Fibroblast of skin of scalp (primary cell): ENCODE measurements at places on chromosomes 11 and 22.
A peak's percentile ranks its signal among the peaks of the same experiment; 100 is the strongest.

GRCh38 chr11:46298699-46299433 is 21.4 kb downstream of the CREB3L1 start:
- DNase-seq, result peak; percentile 83

DNA sequence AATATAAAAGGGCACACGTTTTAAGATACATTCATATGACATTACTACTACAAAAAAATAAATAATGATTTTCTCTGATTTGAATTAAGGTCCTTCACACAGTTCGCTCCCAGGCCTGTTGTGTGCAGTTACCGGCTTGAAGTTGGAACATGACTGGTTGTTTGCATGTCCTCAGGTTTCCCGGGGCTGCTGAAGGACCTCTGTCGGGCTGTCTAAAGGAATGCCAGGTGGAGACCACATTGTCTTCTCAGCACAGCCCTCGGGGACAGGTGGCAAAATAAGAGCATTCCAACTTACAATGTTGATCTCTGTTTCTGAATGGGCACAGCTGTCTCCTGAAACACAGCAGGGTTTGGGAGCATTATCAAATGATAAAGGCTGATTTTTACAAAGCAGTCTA is 14.9 kb downstream of the VSIG10L2 start:
- DNase-seq, result no peak

DNA sequence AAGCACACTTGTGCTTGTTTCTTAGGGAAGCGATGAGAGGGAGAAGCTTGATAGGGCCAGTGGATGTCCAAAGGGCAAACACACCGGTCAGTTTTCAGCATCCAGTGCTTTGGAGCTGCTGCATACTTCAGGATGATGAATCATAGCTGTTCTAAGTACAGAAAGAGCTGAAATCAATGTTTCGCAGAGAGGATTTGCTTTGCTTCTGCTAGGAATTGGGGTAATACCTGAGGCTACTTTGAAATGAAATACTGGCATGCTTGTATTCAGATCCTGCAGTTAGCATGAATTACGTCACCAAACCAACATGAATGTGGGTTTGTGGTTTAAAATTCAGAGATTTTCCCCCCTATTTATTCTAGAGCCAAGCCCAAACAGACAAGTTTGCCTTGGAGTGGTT is 41.7 kb upstream of the SC5D start:
- no peak for DNase-seq

GRCh38 chr22:42959576-42960509 is 55.1 kb downstream of the PACSIN2 start:
- peak; percentile 41 for DNase-seq

- no peak for DNase-seq
Observed at GRCh38 chr11:70212227-70212811, 9.2 kb downstream of the FADD start.

- no peak for DNase-seq
Observed at GRCh38 chr11:43834286-43834685, 46.3 kb upstream of the ALKBH3 start.

- no peak for DNase-seq
Observed at GRCh38 chr22:19636696-19637407, 77.5 kb upstream of the SEPTIN5 start.

GRCh38 chr22:42939941-42940653 is 74.9 kb downstream of the PACSIN2 start:
- DNase-seq, result peak; percentile 84
